ENCODE measurements at places on chromosomes 11 and 22.

GRCh38 chr11:62512961-62513360 is 33.6 kb downstream of the AHNAK start:
- DNase-seq: no peak

- DNase-seq: no peak
Observed at GRCh38 chr22:38187413-38188212, 6.0 kb upstream of the PLA2G6 start.

GRCh38 chr11:24759742-24760141 is 262.9 kb downstream of the LUZP2 start:
- no peak for DNase-seq

DNA sequence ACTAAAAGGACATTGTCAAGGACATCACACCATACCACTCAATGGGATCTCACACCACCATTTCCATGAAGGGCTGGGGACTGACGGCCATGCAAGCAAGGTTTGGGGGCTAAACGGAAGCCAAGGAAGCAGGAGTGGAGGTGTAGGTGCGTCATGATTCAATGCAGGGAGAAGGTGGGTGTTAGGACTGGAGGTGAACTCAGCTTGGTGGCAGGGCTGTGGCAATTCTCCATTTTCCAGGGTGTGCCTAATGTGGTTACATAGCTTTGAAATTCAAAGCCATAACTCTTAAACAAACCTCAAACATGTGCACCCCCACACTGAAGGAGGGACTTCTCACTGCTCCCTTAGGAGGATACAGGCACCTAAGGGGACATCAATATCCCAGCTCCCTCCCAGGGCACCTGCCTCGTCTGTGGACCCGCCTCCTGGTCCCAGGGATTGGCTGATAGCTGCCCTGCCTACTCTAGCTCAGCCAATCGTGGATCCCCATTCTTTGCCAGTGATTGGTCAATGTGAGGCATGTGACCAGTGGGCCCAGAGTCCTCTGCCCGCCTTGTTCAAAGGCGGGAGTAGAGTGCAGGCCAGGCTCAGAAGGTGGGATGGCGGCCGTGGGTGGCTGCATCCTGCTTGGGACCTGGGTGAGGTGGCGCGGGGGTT is 64.6 kb downstream of the CTTN start:
- no peak for DNase-seq

GRCh38 chr11:65489706-65490320 is 9.0 kb upstream of the MALAT1 start:
- no peak for DNase-seq

- DNase-seq: no peak
Observed at GRCh38 chr11:69874984-69875624, 55.9 kb upstream of the FGF3 start.

Measured in GF-D8 (cell line).